GM12891 (cell line): ENCODE measurements at places on chromosomes 11 and 22.

GRCh38 chr11:130555251-130555841 lies 106.9 kb downstream of the ADAMTS15 start:
- no peak for DNase-seq

- no peak for DNase-seq
Measured at GRCh38 chr22:36461665-36462649, 19.5 kb downstream of the TXN2 start.

DNA sequence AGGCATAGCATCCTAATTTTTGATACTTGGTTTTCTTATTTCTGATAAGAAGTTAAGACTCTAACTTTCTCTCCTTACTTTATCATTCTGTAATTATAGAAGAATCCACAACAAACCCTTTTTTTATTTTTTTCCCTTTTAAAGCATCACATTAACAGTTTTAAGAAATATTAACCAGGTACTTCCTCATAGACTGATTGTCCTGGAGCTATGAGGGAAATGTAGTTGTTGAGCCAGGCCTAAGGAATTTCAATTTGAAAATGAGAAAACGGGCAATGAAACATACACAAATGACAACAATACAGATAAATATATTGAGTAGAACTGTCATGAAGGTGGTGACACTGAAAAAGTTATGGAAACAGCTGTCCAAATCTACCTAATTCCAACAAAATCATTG lies 569.0 kb downstream of the KCNA4 start:
- no peak for DNase-seq

DNA sequence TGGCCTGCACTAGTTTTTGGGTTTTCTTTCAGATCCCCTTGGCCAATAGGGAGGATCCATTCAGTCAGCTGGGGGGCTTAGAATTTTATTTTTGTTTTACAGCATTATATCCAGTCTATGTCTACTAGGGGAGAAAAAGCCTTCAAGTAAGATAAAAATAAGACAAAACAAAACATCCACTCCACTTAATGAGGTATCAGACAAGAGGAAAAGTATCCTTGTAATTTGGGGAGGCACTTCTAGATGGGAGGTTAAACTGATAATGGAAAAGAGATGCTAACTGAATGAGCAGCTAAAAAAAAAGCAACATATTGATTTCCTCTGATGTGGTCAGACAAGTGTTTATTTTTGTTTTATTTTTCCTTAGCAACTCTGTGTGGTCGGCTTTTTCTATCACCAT lies 278.0 kb upstream of the ANO3 start:
- no peak for DNase-seq

GRCh38 chr11:23284631-23285030 lies 424.4 kb upstream of the CCDC179 start:
- DNase-seq = no peak

- DNase-seq = no peak
Measured at GRCh38 chr11:4577761-4578160, 3.8 kb upstream of the OR52I2 start.

- DNase-seq = no peak
Measured at GRCh38 chr22:24873226-24873625, 67.2 kb downstream of the SGSM1 start.

GRCh38 chr11:69352715-69353319 lies 58.9 kb downstream of the MYEOV start:
- DNase-seq = no peak

- DNase-seq = no peak
Measured at GRCh38 chr22:37910890-37911672, 5.0 kb downstream of the MICALL1 start.

GRCh38 chr11:62360685-62361084 lies 23.4 kb downstream of the ASRGL1 start:
- no peak for DNase-seq

DNA sequence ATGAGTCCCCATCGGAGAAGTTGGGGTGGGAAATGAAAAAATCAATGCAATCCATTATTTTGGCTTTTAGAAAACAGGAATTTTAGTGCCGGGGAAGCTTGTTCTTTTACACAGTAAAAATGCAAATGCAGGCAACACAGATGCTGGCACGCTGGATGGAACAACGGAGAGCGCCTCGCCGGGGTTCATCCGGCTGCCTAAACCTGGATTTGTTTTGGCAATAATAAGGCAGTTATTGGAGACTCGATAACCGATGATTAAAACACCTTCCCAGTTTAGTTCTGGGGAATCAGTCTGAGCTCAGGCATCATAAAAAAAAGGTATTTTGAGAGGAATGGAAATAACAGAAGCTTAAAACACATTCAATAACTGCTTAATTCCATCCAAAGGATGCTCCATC lies 2.9 kb downstream of the DSCAML1 start:
- DNase-seq = no peak

- no peak for DNase-seq
Measured at GRCh38 chr22:47778160-47778658, 1015.8 kb downstream of the TBC1D22A start.

DNA sequence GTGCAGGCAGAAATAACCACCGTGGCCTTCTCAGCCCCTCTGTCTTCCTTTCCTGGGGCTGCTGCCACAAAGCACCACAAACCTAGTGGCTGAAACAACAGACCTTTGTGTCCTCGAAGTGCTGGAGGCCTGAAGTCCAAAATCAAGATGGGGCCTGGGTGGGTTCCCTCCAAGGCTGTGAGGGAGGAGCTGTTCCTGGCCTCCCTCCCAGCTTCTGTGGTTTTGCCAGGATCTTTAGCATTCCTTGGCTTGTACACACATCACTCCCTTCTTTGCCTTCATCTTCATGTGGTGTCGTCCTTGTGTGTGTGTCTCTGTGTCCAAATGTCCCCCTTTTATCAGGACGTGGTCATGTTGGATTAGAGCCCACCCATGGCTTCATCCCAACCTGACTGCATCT lies 29.0 kb upstream of the PARVG start:
- no peak for DNase-seq

GRCh38 chr11:134266440-134266839 lies 9.7 kb upstream of the GLB1L3 start:
- no peak for DNase-seq

- no peak for DNase-seq
Measured at GRCh38 chr11:27309046-27309445, 54.0 kb downstream of the CCDC34 start.

GRCh38 chr11:1947592-1948237 lies 583 bp downstream of the MRPL23 start:
- no peak for DNase-seq

DNA sequence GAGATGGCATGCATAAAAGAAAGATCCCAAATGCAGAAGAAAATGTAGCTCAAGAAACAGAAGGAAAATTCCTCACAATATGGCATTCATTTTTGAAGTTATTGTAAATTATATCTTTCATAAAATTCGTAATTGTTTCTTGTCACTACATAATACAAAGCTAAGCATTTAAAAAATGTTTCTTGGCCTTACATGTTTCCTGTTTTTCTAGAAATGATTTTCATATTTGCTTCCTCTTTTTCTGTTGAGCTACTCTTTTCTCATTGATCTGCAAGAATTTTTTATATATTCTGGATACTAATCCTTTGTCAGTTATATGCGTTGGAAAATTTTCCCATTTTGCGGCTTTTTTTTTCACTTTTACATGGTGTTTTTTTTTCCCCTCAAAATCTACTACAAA lies 48.0 kb downstream of the ENTHD1 start:
- no peak for DNase-seq

- DNase-seq = no peak
Measured at GRCh38 chr11:16412525-16413172, 56.3 kb upstream of the SOX6 start.

GRCh38 chr11:19892387-19892786 lies 179.8 kb downstream of the NAV2 start:
- DNase-seq = no peak

- no peak for DNase-seq
Measured at GRCh38 chr11:131845255-131845654, 474.8 kb downstream of the NTM start.

DNA sequence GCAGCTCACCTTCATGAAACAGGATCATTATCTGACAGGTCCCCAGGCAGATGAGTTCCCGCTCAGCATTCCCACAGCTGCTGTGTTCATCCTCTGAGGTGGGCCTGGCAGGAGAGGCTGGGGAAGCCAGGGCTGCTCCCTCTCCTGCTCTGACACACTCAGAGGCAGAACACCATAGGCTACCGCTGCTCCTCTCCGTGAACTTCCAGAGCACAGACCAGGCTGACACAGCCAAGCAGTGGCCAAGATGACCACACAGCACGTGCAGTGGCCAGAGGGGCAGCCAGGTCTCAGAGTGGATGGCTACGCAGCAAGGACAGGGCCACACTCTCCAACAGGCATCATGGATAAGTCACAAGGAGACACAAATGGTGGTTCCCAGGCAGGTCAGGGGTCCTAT lies 8.5 kb downstream of the PRODH start:
- DNase-seq = no peak

DNA sequence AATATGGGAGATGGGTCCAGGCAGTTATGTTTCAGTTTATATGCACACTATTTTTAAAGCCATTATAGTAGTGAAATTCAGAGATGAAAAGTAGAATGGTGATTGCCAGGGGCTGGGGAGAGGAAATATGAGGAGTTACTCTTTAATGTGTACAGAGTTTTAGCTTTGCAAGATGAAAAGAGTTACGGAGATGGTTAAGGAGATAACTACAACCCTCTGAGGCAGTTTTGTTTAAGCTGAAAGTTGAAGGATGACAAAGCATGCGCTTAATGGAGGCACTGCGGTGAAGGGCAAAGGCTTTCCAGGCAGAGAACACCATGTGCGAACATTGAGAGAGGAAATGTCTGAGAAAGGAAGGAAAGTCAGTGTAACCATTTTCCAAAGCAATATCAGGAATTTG lies 18.2 kb upstream of the BMAL1 start:
- DNase-seq = no peak

GRCh38 chr22:46335201-46336118 lies at the start of gene TRMU:
TSS of gene TRMU (plus strand) at chr22:46335714. CDS start at chr22:46335765, 51 bp downstream.
- DNase-seq = peak; percentile 99

- DNase-seq = no peak
Measured at GRCh38 chr22:50082961-50083461, 2.2 kb downstream of the MLC1 start.

- no peak for DNase-seq
Measured at GRCh38 chr11:63961608-63962412, 12.6 kb upstream of the COX8A start.

GRCh38 chr22:36923131-36923788 lies 9.8 kb downstream of the CSF2RB start:
- no peak for DNase-seq

DNA sequence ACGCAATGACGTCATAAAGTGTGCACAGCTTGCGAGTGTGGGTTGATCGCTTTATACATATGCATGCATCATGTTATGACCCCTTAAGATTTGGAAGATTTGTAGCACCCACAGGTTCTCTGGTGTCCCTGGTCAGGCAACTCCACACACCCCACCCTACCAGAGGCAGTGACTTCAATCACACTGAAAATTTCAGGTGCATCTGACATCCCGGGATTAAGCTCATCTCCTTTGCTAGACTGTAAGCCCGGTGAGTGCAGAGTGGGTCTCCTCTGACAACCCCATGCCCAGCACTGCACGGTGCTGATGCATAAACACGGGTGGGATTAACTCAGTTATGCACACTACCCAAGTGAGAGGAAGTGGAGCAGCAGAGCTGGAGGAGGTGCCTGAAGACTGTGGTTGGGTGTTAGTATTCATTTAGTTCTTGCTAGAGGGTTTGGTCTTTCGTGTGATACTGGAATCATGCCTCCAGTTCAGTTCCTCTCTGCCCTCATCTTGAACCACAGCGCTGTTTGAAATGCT lies 6.5 kb downstream of the ARSA start:
- no peak for DNase-seq

- DNase-seq = no peak
Measured at GRCh38 chr11:2475136-2475918, 30.5 kb downstream of the KCNQ1 start.

- no peak for DNase-seq
Measured at GRCh38 chr11:101341578-101341977, 212.0 kb upstream of the PGR start.

DNA sequence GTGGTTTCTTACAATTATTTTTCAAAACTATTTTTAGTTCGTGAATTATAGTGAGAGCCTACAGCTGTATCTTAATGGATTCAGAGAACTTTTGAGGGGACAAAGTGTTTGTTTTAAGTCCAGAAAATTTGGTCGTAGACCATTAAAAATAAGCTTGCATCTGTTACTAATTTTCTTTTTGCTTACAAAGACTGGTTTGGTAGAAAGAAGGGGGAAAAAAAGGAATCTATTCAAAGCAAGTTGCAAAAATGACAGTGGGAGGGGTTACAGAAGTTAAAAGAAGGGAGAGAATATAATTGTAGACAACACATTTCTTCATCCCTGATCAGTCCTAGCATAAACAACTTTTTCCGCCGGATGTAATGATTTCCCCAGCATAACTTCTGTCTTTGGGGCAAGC lies 72.1 kb downstream of the AMOTL1 start:
- DNase-seq = no peak

- no peak for DNase-seq
Measured at GRCh38 chr22:24495365-24495675, 188 bp downstream of the UPB1 start.

- no peak for DNase-seq
Measured at GRCh38 chr11:65051398-65051858, 6.9 kb downstream of the NAALADL1 start.

DNA sequence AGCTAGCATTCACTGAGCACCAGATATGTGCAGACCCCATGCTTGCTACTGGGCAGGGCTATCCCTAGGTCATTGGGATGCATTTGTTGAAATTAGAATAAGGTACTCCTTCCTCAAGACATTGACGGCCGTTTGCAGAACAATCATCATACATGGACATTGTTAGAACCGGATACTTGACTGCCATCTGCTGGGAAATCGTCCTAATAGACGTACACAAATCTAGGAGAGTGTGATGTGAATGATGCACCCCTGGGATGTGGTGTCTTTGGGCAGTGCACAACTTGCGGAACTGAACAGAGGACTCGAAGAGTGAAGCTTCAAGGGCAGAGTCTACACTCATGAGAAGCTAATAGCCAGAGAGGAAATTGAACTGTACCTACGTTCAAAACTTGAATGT lies 35.9 kb downstream of the MYO18B start:
- DNase-seq = no peak
